ENCODE measurements at places on chromosomes 4 and X.
A peak's percentile ranks its signal among the peaks of the same experiment; 100 is the strongest.

DNA sequence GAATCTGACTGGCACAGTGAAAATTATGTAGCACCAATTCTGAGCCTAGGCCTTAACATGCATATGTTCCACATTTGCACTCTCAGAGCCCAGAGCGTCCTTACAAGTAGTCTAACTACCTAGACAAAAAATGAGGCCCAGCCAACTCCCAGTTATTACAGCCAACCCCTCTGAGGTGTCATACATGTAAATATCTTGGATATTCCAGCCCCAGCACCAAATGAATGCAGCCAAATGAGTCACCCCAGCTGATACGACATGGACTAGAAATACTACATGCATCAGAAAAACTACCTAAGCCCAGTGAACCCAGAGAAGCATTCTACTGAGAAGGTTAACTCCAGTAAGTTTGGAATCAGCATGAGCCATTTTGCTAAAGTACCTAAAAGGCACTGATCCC, 145.1 kb downstream of the STPG2 start:
- DNase-seq: no peak

GRCh38 chrX:119145241-119145653, 17.6 kb upstream of the KIAA1210 start:
- no peak for DNase-seq

DNA sequence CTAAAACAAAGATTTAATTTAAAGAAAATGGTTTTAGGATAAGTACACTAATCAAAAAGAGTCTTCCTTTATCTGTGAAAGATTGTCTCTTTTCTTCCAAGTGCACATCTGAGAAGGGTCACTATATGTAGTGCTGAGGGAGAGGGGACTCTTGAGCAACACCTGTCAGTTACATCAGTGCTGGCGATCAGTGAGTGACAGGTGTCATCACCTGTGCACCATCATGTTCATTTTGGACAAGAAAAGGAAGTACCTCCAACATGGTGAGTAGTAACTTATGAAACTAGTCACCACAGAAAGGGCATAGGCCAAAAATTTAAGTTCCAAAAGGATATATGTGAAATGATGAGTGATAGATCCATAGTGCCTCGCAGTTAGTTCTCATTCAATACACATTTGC, 55.7 kb downstream of the MCUB start:
- no peak for DNase-seq

GRCh38 chr4:40629401-40630334, at the start of gene RBM47:
Gene RBM47 (minus strand): TSS chr4:40629864. CDS start chr4:40438893, 190,971 bp downstream.
- peak; percentile 3 for DNase-seq

GRCh38 chr4:31194823-31195222, 474.7 kb downstream of the PCDH7 start:
- no peak for DNase-seq

GRCh38 chrX:20529301-20529700, 262.6 kb upstream of the RPS6KA3 start:
- DNase-seq: no peak

GRCh38 chrX:150201841-150202240, 161.3 kb upstream of the MAMLD1 start:
- no peak for DNase-seq

All from AG09319 (cell line).